ACHN (cell line): ENCODE measurements at places on chromosomes 7 and 10.

- DNase-seq = no peak
Measured at GRCh38 chr10:8416192-8416701, 361.8 kb downstream of the GATA3 start.

DNA sequence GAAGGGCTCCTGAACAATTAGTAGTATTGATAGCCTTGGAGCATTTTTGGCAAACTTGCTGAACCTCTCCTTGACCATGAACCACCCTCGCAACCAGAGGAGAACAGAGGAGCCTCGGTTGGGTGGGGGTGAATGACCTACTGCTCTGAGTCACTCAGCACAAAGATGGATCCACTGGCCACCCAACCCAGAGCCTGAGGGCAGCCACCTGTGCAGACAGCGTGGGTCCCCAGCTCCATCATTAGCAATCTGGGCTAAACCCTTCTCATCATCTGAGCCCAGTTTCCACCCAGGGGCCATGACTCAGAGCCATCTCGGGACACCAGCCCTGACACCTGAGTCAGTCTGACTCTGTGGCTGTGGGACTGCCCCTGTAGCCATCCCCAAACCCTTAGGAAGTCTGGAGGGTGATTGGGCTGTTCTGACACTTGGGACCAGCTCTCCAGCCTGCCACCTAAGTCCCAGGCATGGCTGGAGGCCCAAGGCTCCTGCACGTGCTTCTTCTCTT lies 171.8 kb upstream of the GPR26 start:
- no peak for DNase-seq

DNA sequence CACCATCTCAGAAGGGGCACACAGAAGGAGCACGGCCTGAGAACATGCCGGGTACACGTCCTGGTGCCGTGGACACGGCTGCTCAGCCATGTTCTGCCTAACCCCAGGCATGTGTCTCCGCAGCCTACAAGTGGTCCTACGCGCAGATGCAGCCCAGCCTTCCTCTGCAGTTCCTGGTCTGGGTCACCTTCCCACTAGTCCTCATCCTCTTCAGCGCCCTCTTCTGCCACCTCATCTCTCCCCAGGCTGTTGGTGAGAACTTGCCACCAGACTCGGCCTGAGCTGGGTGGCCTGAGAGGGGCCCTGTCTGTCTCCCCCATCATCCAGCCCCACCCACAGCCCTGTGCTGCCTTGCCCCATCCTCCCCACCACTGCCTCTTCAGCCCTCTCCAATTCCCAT lies 5.3 kb downstream of the CLCN1 start:
- DNase-seq = no peak

DNA sequence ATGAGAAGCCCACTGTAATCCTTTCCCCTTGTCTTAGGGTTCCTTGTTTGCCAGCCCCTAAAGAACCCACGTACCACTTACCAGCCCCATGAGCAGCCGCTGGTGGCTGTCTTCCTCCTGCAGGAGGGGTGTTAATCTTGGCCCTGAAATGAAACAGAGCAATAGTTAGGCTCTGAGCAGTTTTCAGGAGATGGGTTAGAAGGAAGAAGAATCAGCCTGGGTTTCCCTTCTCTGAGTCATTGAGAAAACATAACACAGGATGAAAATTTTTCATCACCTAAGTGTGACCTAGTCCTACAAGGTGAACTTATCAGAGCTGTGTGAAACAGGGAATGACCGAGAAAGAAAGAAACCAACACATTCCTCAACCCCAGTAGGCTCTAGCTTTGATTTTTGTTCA lies 90.0 kb downstream of the GSAP start:
- no peak for DNase-seq

- DNase-seq = no peak
Measured at GRCh38 chr10:78700413-78700812, 368.4 kb upstream of the ZMIZ1 start.

DNA sequence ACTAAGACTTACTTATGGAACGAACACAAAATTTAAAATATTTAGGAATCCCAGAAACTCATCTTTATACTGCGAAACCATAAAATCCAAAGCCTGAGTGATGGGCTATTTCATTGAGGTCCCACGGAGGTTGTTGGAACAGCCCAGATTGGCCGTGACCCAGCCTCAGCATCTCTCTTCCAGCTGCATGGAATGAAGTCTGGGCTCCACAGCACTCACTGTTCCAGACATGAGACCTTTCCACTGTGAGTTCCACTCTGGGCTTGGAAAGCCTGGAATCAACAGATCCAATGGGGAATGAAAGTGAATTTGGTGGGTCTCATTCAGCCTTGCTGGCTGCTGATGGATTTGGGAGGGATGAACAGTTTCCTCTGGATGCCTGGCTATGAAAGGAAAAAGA lies 184.9 kb downstream of the EMX2 start:
- no peak for DNase-seq

DNA sequence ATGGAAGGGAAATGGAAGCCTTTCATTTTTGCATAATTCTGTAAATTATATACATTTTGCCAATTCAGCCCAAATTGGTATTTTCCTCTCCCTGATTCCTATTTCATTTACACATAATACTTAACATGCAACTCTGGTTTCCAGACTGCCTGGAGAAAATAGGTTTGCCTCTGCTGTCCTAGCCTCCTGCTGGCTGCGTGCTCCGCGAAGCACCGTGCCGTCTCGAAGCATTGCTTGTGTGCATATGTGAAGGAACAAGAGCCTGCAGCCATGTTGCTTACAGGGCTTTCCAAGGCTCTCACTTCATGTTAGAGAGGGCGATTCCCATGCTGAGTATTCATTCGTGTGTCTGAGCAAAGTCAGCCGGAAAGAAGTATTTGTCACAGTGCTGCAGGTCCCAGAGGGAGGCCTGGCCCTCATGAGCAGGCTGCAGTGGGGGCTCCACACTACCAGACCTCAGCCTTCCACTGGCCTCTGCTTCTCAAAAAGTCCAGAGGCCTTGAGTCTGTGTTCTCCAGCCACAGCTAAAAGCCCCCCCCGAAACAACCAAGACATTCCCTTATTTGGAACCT lies 66.5 kb downstream of the CLRN3 start:
- DNase-seq = no peak

DNA sequence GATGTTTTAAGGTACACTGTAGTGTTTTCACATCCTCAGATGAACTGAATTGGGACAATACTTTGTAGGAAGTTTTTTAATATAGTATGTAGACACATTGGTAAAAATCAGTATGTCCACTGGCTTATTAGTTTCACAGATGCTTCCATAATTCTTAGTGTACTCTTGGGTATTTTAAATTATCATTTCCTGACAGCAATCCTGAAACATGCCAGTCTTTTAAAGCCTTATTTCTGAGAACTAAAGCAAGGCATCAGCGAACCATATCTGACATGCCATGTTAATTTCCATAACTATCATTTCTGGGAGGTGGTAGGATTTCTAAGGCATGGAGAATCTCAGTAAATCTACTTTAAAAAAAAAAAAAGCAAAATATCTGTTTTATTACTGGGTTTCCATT lies 266.4 kb downstream of the ADK start:
- no peak for DNase-seq

DNA sequence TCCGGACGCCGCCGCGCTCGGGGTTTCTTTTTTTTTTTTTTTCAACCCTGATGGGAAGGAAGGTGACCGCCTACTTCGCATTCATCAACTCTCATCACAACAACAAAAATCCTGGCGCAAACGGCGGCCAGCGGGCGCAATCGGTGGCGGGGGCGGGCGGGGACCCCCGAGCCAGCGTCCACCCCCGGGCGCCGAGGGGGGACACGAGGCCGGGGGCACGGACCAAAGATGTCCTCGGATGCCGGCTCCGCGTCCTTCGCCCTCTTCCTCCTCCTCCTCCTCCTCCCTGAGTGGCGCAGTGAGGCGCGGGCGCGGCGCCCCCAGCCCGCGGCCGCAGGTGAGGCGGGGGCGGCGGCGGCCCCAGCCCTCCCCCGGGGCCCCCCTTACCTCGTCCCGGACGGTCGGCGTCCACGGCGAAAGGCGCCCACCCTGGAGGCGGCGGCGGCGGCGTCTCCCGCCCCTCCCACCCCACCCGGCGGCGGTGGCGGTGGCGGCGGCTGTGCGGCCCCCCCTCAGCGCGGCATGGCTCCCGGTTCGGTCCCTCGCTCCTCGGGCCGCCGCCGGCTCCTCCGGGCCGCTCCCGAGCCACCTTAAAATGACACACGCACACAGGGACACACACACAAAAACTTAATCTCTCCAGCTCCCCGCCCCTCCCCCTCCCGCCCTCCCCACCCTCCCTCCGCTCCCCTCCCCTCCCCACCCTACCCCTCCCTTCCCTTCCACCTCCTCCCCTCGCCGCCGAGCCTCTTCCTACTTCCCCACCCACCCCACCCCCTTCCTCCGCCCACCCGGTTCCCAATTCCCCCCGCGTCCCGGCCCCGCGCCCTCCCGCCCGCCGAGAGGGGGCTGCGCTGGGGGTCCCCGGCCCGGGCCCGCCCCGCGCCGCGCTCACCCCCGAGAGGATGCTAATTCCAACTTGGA lies at the start of gene CTBP2:
Gene CTBP2 (minus strand): TSS at position 632 of the 924 bp plus-strand sequence.
- DNase-seq = peak; percentile 57
